Activated CD4-positive, alpha-beta T cell treated with anti-CD3 and anti-CD28 coated beads, Interleukin-10, Interleukin-2, amounts not matched to agents 100 ng/mL and 50 ng/mL, durations not matched to agents 16 hours and 8 hours (primary cell): ENCODE measurements at places on chromosomes 2 and 18.

- DNase-seq = no peak
Measured at GRCh38 chr2:66264354-66264753, 170.6 kb upstream of the MEIS1 start.

DNA sequence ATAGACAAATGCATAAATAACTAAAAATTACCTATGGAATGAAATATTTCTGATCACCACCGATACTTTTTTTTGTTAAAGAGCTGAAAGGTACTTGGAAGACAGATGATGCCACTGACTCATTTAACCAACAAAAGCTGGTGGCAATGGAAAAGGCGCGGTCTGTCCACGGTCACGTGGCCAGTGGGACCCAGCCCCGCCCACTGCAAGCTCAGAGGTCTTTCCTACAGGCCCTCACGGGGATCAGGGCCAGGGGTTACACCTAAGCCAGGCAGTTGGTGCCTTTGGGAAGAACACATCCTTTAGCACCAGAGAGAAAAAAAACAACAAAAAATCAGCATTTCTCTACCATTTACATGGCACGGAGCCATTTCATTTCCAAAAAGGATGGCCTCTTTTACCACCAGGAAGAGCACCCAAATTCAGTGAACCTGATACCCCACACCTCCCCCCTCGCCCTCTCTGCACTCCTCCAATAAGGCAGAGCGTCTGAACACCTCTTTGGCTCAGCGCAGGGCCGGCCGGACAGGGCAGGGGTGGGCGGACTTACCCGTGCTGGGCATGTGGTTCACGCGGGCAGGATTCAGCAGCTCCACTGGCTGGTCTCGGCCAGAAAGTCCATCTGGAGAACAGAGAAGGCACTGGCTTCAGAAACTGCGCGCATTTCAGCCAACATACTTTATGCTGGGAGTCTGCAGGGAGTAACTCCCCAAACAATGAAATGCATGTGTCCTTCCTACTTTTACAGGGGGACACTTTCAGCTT is 164.6 kb downstream of the HDAC4 start:
- DNase-seq = no peak

- DNase-seq = no peak
Measured at GRCh38 chr2:117850015-117850414, 35.5 kb downstream of the DDX18 start.

DNA sequence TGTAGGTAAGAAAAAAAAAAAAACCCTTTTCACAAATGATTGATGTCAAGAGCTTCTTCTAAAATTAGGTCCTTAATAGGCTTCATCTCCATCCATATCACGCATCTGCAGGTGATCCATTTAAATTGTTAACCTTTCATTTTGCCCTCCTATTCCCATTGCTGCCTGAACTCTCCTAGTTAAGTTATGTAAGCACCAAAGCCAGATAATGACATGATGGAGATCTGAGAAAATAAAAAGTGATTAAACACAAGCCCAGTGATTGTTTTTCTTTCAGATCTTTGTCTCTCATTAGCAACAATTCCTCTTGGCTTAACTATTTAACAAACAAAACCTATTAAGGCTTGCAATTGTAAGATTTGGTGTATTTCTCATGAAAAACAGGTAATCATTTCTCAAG is 20.0 kb downstream of the LANCL1 start:
- no peak for DNase-seq

GRCh38 chr2:238444242-238444641 is 17.5 kb downstream of the ASB1 start:
- no peak for DNase-seq

- peak; percentile 91 for DNase-seq
Measured at GRCh38 chr2:28594332-28595108, 98.7 kb downstream of the PLB1 start.

- DNase-seq = no peak
Measured at GRCh38 chr2:162400336-162400735, 56.4 kb downstream of the GCA start.

GRCh38 chr18:3263132-3263700 is 1.3 kb downstream of the MYL12B start:
- no peak for DNase-seq
